ENCODE measurements at places on chromosomes 16 and 17.

DNA sequence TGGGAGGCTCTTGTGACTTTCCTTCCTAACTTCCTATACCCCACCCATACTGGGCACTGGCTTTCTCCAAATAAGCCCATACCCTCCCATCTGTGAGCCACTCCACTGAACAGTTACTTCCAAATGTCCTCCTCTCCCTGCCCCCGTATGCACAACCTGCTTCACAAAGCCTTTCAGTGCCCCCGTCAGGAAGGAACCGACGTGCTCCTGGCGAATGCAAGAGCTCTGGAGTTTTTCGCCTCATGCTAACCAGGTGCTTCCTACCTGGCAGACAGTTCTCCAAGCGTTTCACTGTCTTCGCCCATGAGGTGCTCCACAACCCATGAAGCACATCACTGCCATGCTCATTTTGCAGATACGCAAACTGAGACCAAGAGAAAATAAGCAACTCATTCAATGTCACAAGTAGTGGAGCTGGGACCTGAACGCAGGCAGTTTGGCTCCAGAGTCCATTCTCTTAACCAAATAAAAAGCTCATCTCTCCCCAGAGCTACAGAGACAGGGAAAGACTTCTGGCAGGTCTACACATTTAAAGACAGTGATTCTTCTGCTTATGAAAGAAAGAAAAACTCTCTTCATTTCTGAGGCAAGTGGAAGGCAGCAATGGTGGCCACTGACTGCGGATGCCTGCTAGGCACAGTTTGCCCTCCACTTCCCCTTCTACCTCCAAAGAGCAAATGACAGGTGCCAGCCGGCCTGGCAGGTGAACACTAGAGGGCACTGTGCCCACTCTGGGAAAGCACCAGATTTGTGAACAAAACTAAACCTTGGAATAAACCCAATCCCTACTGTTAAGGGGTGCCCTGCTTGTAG lies 23.8 kb downstream of the SPHK1 start:
- peak; percentile 64 for DNase-seq

GRCh38 chr17:29102046-29102445 lies 59.1 kb downstream of the PIPOX start:
- DNase-seq: no peak

DNA sequence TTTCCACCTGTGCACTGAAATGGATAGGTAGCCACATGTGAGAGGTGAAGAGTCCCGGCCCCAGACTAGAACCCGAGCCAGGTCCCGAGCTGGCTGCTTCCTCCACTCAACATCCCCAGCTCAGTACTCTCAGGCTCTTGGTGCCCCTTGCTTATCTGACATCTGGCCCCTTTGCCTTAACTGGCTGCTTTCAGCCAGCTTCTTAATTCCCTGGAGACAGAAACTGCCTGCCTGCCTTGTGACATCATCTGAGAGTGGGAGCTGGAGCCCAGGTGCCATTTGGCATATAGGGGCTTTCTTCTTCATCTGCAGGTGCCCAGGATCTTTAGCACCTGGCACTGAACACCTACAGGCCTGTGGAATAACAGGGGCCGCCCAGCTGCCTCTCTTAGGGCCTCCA lies 8.9 kb downstream of the CHAD start:
- DNase-seq: no peak

- DNase-seq: no peak
Measured at GRCh38 chr17:42476411-42476810, 17.7 kb downstream of the ATP6V0A1 start.

DNA sequence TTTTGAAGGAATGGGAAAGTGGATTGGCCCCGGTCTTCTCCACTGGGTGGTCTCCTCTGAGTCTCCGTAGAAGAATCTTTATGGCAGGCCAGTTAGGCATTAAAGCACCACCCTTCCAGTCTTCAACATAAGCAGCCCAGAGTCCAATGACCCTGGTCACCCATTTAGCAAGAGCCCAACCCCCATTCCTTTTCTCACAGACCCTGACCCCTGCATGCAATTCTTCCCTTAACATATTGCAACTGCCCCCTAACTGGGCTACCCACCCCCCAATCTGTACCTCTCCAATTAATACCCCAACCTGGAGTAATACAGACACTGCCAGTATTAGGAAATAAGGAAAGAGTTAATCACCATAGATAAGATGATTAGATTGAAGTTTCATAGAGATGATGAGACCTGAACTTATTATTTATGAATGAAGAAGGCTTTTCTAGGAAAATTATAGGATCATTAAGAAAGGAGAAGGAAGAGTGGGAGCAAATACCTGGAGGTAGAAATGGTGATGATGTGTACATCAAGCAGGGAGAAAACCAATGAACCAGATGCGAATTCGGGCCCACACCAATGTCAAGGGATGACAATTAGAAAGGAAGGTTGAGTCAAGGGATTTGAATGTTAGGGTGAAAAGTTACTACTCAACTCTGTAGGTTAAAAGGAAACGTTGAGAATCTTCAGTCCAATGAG lies 2.4 kb downstream of the CCL2 start:
- no peak for DNase-seq

- no peak for DNase-seq
Measured at GRCh38 chr16:1713331-1713730, 7.3 kb downstream of the MAPK8IP3 start.

DNA sequence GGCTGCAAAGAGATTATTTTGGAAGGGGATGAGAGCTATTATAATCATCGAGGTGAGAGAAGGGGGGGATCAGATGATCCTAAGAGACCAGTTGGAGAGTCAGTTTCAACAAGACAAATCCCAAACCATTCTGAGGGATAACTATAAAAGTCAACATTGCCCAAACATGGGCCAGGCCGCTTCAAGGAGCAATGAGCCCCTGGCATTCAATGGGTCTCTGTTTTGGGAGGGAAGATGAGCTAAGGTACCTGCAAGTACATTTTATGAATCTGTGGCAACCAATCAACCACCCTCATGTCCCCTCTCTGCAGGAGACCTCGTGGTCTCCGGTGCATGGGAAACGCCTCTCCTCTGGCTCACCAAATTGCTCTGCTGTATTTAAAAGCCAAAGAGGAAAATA lies 209.9 kb upstream of the C16orf82 start:
- DNase-seq: no peak

- DNase-seq: no peak
Measured at GRCh38 chr17:30503558-30503957, 26.4 kb downstream of the GOSR1 start.

GRCh38 chr17:49521471-49522356 lies 26.6 kb downstream of the NGFR start:
- DNase-seq: no peak

GRCh38 chr16:72198021-72198711 lies 26.2 kb upstream of the PMFBP1 start:
- no peak for DNase-seq

GRCh38 chr16:75218256-75219076 lies at the start of gene CTRB1:
Gene CTRB1, plus strand, starts transcription at chr16:75218988. Its CDS starts 20 bp downstream, at chr16:75219008.
- DNase-seq: no peak
